ENCODE measurements at places on chromosomes 4 and X.

- DNase-seq: no peak
These were observed 37.2 kb upstream of the SPANXC start for GRCh38 chrX:141279476-141279875.

DNA sequence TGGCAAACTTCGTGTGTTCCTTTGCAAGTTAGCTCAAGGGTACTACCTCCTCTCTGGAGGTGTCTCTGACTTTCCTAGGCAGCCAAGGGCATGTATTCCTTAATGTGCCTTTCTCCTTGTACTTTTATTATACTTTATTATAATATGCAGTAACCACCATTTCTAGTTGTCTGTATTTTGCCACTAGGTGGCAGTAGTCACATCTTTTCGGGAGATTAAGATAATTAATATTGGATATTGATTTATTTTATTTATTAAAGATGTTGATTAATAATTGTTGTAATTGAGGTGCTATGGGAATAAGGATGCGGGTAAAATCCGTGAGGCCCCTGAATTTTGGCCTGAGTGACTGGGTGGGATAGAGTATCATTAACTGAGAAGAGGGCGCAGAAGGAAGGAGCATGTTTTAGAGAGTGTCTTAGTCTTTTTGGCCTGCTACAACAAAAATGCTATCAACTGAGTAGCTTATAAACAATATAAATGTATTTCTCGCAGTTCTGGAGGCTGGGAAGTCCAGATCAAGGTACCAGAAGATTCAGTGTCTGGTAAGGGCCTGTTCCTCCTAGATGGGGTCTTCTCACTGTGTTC, 153.3 kb downstream of the TMEM164 start:
- no peak for DNase-seq

GRCh38 chr4:31022702-31023101, 302.5 kb downstream of the PCDH7 start:
- DNase-seq: no peak

GRCh38 chrX:125003746-125004446, 315.8 kb upstream of the TEX13C start:
- no peak for DNase-seq

- DNase-seq: peak; percentile 21
These were observed 553 bp upstream of the MED28 start for GRCh38 chr4:17613761-17614415.

GRCh38 chr4:39043058-39043860, 11.1 kb upstream of the TMEM156 start:
- no peak for DNase-seq

GRCh38 chrX:143571521-143571920, 54.2 kb upstream of the SPANXN3 start:
- no peak for DNase-seq

- DNase-seq: no peak
These were observed 33.5 kb upstream of the CYBB start for GRCh38 chrX:37746218-37746941.

GRCh38 chr4:3331511-3332394, 38.9 kb downstream of the RGS12 start:
- DNase-seq: no peak

DNA sequence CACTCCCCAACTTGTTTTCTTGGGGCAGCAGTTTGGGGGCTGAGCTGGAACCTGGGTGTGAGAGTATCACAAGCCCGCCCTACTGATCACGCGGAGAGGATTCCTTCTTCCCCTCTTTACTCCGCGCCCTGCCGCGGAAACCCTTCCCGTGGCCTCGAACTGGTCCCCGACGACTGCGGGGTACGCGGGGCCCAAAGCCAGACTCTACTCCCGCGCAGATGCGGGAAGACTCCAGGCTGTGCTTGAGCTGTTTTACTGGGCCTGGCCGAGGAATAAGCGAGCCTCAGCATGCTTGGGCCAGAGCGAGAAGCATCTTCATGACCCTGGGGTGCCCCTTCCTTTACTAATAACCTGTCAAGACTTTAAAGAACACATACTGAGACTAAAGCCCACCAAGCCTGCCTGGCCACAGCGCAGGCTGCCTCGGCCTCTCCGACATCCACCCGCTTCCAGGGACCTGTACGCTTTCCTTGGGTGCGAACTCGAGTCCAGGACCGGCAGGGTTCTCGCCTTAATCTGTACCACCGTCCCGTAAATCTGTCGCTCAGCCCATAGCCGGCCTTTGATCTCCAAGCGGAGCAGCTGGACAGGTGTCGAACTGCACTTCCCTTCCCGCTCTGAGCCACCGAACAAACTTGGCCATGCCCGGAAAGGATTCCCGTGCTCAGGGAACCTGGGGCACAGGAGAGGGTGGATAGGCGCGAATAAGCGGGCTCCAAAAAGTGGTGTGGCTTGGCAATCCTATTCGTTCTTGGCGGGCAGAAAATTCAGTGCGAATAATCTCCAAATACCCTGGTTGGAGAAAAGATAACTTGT, 55.0 kb upstream of the TMEM33 start:
- DNase-seq: no peak

DNA sequence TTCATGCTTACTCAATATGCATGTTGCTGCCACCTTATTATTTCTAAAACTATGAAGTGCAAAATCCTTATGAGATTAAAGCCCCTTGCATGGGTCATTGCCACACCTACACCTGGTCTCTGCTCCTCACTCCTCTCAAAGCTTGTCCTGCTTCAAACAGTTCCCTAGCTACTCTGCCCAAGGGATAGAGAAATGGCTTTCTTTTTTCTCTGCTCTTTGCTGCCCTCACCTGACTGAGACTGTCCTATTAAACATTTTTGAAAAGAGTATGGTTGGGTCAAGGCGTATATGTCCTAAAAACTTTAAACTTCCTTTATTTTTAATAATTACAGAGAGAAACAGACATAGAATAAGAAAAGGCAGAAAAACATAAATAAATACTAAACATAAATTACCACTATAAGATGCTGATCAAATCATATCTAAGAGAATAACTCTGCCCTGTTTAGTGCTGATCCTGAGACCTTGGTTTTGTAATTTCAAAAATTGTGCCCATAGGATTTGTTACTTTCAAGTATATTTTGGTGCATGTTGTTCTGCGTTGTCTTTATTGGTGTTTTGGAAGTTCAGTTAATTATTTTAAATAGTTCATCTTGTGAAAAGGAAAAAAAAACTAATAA, 704.9 kb upstream of the PABPC4L start:
- no peak for DNase-seq
